Stimulated activated CD8-positive, alpha-beta memory T cell treated with anti-CD3 and anti-CD28 coated beads, Interleukin-7, amount 100 ng/mL, for 4 hours (primary cell): ENCODE measurements at places on chromosomes 4 and X.

- DNase-seq = no peak
Measured at GRCh38 chrX:134148172-134148692, 88.8 kb upstream of the CCDC160 start.

GRCh38 chrX:56468441-56468840, 95.0 kb upstream of the UBQLN2 start:
- no peak for DNase-seq

GRCh38 chr4:8182858-8183725, 16.0 kb upstream of the SH3TC1 start:
- DNase-seq = no peak

DNA sequence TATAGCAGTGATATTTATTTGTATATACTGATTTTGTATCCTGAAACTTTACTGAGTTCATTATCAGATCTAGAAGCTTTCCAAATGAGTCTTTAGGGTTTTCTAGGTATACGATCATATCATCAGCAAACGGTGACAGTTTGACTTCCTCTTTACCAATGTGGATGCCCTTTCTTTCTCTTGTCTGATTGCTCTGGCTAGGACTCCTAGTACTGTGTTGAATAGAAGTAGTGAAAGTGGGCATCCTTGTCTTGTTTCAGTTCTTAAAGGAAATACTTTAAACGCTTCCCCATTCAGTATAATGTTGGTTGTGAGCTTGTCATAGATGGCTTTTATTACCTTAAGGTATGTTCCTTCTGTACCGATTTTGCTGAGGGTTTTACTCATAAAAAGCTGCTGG, 37.5 kb downstream of the CBR4 start:
- no peak for DNase-seq

- no peak for DNase-seq
Measured at GRCh38 chr4:94127707-94128328, 79.8 kb upstream of the SMARCAD1 start.

- DNase-seq = no peak
Measured at GRCh38 chr4:188201851-188202250, 62.6 kb downstream of the TRIML1 start.
